Motor neuron (in vitro differentiated cells): ENCODE measurements at places on chromosomes 2 and 18. TPM values are rescaled to one million over a fixed set of nuclear protein-coding genes. Genes with fewer than 3 reads are reported as not detected.

DNA sequence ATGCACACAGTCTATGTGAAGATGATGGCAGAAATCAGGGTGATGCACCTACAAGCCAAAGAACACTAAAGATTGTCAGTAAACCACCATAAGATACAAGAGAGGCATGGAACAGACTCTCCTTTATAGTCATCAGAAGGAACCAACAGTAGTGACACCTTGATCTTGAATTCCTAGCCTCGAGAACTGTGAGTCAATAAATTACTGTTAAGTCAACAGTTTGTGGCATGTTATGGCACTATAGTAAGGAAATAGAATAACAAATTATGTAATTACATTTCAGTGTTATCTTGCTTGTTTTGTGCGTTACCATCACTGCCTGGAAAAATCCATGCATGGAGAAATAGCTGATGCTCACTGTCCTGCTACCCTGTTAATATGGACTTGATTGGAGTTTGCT, 110.2 kb upstream of the LRP1B start:
- no peak for ATAC-seq

DNA sequence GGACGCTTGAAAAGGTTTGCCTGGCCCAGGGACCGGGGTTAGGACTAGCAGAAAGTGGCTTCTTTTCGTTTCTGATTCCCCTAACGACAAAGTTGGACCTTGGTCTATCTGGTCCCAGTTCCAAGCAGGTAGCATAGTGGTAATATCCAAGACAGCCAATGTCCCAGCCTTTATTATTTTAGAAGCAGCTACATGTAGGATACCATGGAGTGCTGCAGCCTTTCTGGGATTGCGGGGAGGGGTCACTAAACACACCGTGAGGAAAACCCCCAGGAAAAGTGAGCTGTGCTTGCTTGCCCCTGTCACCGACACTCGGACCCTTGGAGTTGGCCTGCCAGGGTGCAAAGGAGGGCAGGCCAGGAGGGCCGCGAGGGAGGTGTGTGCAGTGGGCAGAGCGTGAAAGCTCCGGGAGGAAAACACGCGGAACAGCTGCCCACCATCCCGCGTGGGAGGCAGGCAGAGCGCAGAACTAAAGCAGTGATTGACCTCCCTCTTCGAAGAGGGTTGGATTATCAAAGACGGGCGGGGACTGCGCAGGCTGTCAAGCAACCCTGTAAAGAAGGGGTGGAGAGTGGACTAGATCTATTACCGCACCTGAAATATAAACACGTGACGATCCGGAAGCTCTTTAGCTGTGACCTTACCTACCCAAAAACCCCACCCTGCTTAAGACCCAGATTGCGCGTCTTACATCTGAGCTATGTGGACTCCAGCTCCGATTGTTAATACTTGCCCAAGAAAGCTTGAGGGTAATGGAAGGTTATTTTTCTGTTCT, 624 bp upstream of the MAP4K3 start:
- peak; percentile 35 for ATAC-seq

DNA sequence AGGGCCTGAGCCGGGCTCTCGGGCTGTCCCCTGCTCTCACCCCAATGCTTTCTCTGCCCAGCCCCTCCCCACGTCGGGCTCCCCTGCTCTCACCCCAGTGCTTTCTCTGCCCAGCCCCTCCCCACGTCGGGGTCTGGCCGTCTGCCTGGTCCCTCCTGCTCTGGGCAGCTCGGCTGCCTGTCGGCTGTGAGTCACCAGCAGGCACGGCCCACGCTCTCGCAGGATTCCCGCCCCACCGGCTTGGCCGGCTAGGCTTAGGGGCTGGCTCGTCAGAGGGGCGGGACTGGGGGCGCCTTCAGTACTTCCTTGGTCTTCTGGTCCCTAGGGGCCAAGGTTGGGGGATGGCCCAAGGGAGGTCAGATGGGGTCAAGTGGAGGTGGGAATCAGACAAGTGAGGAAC, 3.3 kb downstream of the BOK start:
- peak; percentile 8 for ATAC-seq

DNA sequence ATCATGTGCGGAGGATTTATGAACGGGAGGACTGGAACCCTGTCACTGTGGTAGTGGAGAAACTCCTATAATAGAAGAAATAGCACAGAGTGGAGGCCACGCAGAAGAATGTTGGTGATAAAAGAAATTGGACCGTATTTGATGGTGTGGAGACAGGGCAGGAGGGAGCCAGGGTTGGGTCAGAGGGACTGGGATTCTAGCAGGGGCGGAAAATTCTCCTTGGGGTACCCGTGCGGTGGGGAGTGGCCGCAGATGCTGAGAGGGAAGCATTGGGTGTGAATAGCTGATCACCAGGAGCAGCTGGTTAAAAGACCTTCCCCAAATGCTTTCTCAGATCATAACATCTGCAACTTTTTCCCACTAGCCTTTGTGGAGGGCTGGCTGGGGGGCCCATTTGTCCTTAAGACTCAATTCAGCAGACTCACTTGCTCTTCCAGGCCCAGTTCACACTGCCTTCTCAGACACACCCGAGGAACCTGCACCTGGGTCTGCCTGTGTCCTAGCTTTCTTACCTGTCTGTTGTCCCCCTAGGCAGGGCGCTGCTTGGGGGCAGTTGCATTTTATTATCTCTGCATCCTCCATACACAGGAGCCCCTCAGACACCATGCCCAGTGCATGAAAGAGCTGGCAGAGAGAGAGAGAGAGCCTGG, 7.1 kb downstream of the SH3BP4 start:
- no peak for ATAC-seq

DNA sequence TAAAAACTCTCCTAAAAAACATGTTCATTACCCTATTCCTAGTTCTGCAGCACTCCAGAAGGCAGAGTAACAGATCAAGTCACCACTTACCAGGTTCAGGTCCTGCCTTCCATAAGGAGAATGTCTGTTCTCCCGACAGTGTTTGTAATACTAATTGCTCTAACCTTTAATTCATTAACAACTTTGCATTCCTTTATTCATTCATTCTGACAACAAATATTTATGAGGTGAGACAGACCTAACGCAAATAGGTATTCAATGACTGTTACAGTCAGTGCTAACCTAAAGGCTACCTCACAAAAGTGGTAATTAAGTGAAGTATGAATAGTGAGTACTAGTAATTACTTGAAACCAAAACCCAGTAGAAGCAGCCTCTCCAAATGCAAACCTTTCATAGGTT, 224.0 kb downstream of the AFF3 start:
- ATAC-seq, result no peak

GRCh38 chr2:239181074-239181902, 219.5 kb downstream of the HDAC4 start:
- ATAC-seq, result no peak

- no peak for ATAC-seq
Observed at GRCh38 chr2:196453613-196454047, 185.9 kb upstream of the CCDC150 start.

GRCh38 chr18:44986933-44987332, 306.2 kb downstream of the SETBP1 start:
- ATAC-seq, result no peak

GNAL gene
- total RNA-seq, result 16.4 and 18.4 TPM in 2 replicates

CEP68 gene
- total RNA-seq, result 19.6 and 19.8 TPM in 2 replicates

FAP gene
- total RNA-seq, result 50.5 and 93.2 TPM in 2 replicates

ASAP2 gene
- 23.7 and 24.8 TPM in 2 replicates for total RNA-seq

KCNS3 gene
- total RNA-seq, result 0.58 TPM in 1 of 2 replicates, not detected in the other

TPO gene
- 0.63 and 0.66 TPM in 2 replicates for total RNA-seq

ANTXR1 gene
- total RNA-seq, result 123 and 127 TPM in 2 replicates
